ENCODE measurements at places on chromosomes 12 and 14.

- DNase-seq = no peak
Observed at GRCh38 chr12:39123580-39124253, 218.3 kb upstream of the CPNE8 start.

GRCh38 chr12:104340177-104340576, 36.6 kb downstream of the EID3 start:
- no peak for DNase-seq

DNA sequence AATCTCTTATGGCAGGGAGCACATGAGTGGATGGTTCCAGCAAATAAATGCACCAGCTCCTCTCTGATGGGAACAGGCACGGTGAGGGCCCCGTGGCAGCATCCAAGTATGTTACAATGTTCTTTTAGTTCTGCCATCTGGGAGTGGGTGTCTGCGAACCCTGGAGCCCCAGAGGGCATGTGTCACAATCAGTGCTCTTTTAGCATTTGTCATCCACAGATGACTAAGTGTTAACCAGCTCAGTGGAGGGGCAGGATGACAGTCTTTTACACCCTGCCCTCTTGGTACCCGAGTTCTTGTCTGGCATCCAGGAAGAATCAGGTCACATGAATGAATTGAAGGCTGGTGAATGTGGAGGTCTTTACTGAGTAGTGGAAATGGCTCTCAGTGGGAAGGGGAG, 560.4 kb upstream of the FLRT2 start:
- DNase-seq = no peak

DNA sequence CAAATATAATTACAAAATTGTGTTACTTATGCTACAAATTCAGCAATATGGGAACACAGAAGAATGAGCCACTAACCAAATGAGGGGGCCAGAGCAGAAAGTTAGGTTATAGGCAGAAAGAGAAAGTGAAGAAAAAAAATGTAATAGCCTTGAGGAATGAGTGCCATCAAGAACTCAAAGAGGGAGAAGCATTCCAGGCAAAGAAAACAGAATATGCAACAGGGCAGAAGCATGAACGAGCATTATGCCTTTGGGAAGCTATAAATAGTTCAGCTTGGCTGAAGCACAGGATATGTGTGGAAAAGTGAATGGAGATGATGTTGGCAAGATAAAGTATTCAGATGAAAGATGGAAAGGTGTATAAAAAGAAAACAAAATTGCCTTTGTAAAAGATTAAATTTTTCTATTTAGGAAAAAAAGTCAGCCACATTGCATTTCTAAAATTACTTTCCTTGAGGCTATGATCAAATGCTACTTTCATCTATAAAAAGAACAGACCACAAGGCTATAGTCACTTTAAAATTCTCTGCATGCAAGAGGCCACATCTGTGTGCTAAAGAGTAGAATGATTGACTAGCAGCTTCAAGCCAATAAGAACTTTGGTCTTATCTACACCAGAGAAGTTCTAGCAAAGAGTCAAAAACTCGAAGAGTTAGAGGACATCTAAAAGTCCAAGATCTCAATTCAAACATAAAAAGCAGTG, 193.6 kb upstream of the GARIN6 start:
- no peak for DNase-seq

DNA sequence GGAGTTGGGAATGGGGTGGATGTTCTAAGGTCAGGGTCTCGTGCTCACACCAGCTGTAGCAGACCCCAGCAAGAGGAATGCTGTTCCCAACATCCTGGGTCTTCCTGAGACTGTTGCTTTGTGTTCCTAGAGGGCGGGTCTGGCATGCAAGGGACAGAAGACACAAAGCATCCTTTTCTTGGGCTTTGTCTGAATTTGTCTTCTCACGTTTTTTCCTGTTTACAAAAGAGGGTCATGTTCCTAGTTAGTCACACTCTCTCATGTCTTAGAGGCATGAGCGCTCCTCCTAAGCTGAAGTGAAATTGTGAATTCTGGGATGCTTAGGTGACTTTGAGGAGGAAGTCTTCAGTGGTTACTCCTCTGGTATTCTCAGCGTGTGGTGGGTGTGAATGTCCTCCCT, 9.6 kb upstream of the TAMALIN start:
- DNase-seq = no peak

DNA sequence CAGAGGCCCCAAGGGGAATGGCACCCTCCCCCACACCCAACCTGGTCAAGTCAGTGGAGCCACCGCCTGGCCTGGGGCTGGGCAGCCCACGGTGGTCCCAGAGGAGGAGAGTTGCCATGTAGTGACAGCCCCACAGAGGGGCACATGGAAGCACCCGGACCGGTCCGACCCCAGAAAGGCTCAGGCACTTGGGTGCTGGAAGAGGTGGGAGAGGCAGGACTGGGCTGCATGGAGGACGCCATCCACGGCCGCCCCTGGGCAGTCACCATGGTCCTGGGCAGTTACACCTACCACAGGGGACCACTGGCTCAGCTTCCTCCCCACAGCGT, 37.9 kb upstream of the TMEM179 start:
- no peak for DNase-seq
